ENCODE measurements at places on chromosomes 6 and 20.

- DNase-seq, result no peak
These were observed 63.6 kb downstream of the DZANK1 start for GRCh38 chr20:18403269-18403668.

DNA sequence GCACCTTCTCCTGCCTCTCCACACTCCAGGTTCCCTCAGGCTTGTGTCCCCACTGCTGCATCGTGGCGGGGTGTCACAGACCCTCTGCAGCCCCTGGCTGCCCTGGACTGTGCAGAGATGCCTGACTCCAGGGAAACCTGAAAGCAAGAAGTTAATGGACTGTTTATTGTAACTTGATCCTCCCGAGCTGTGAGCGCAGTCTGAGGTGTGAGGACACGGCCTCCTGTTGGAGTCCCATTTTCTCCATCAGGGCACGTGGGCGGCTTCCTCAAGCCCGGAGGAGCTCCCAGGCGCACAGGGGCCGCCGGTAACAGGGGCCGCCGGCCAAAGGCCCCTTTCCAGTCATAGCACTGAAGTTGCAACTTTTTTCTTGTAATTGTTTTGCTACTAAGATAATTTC, 16.9 kb downstream of the RBM38 start:
- no peak for DNase-seq

- no peak for DNase-seq
These were observed 26.7 kb upstream of the DEFB112 start for GRCh38 chr6:50076431-50076830.

GRCh38 chr20:43937591-43937990, 22.9 kb downstream of the TOX2 start:
- no peak for DNase-seq

DNA sequence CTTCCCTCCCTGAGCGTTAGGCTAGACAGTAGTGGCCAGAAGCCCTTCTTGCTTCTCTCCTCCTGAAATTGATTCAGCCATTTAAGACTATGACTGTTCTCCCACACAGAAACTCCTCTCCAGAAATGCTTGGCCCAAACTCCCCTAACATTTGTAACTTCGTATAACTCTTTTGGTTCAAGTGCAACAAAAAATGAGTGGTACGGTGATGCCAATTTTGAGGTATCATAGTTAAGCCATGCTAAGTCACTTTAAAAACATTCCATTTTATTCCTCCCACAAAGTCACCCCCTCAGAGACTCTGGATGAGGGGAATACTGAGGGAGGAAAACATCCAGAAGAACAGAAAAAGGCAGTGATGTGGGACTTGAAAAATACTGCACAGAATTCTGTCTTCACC, 21.1 kb upstream of the ROS1 start:
- DNase-seq, result no peak

- DNase-seq, result no peak
These were observed 59.2 kb upstream of the THBS2 start for GRCh38 chr6:169312658-169313346.

- no peak for DNase-seq
These were observed 3.3 kb downstream of the HEY2 start for GRCh38 chr6:125752773-125753172.

GRCh38 chr6:11214901-11215300, 17.6 kb downstream of the NEDD9 start:
- DNase-seq, result no peak

GRCh38 chr6:83853178-83854000, at the start of gene RIPPLY2:
TSS of gene RIPPLY2 (plus strand) at chr6:83853360. CDS start at chr6:83853417, 57 bp downstream.
- no peak for DNase-seq

DNA sequence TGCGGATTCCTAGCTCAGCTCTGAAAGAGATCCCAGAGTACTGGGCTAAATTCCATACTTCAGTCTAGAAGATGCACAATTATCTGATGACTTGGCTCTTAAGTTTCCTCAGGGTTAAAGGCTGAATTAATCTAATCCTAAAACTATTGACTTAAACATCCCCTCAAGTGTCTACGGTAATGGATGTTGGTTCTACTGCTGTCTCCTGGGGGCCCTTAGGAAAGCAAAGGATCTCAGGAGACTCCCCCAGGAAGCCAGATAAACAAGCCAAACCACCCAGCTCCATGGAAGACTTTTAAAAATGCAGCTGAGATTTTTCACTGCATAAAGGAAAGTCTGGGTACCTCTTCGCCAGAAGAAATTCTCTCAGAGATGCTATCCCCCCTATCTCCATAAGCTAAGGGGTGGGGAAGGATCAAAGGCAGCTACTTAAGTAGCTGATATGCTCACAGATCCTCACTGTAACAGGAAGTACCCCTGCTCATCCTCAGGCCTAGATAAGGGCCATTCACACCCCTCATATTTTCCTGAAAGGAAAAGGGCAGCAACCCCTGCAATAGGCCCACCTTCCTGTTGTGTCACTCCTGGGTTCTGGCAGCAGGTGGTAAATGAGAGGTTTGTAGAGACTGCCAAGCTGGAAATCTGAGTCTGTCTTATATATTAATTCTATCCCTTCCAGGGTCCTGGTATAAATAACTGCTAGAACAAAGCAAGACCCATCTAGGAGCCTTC, 9.3 kb downstream of the NDRG3 start:
- DNase-seq, result no peak

GRCh38 chr6:36954262-36954931, at the start of gene PI16:
TSS of gene PI16 (plus strand) at chr6:36954738. CDS start at chr6:36954761, 23 bp downstream.
- no peak for DNase-seq

- DNase-seq, result no peak
These were observed 6.0 kb downstream of the HRH3 start for GRCh38 chr20:62214067-62214466.

DNA sequence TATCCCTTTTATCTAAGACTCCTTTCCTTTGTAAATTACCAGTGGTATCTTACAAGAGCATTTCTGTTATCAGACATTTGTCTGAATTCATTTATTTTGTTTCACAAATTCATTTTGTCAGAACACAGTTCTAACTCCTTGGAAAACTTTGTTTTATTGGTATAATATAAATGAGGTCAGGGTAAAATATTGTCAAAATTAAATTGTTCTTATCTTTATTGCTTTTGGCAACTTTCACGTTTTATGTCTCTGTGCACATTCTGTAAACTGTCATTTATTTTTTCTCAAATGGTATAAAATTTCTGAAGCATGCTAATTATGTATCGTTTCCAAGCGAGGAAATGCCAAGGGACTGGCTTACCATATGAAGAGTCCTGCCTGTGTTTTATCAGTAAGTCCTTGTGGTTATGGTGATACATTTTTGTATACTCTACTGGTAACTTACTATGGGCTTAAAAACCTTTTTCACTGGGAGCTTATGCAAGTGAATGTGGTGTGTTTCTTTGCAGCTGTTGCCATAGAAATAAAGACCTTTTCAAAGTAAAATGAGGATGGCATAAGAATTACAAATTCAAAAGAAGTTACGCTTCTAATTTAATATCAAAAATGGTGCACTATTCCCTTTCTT, 214.2 kb downstream of the COL19A1 start:
- DNase-seq, result no peak

DNA sequence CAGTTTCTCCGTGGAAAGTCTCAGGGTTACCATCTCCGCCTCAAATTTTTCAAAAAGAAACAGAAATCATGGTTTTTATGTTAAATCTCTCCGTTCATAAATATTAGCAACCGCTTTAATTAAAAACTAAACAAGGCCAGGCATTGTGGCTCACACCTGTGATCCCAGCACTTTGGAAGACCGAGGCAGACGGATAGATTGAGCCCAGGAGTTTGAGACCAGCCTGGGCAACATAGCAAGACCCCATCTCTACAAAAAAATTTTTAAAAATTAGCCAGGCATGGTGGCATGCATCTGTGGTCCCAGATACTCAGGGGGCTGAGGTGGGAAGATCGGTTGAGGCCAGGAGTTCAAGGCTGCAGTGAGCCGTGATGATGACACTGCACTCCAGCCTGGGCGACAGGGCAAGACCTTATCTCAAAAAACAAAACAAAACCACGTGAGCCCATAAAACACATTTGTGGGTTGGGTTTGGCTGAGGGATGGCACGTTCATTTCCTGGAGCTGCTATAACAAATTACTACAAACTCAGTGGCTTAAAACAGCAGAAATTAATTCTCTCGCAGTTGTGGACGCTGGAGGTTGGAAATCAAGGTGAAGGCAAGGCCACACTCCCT, 223.2 kb downstream of the ZNF217 start:
- no peak for DNase-seq

GRCh38 chr6:96391776-96392360, 129.7 kb upstream of the UFL1 start:
- DNase-seq, result no peak
